ENCODE measurements at places on chromosomes 4 and X. TPM values are rescaled to one million over a fixed set of nuclear protein-coding genes. Genes with fewer than 3 reads are reported as not detected.

GRCh38 chr4:113162089-113162488, 112.6 kb downstream of the ANK2 start:
- no peak for DNase-seq

DNA sequence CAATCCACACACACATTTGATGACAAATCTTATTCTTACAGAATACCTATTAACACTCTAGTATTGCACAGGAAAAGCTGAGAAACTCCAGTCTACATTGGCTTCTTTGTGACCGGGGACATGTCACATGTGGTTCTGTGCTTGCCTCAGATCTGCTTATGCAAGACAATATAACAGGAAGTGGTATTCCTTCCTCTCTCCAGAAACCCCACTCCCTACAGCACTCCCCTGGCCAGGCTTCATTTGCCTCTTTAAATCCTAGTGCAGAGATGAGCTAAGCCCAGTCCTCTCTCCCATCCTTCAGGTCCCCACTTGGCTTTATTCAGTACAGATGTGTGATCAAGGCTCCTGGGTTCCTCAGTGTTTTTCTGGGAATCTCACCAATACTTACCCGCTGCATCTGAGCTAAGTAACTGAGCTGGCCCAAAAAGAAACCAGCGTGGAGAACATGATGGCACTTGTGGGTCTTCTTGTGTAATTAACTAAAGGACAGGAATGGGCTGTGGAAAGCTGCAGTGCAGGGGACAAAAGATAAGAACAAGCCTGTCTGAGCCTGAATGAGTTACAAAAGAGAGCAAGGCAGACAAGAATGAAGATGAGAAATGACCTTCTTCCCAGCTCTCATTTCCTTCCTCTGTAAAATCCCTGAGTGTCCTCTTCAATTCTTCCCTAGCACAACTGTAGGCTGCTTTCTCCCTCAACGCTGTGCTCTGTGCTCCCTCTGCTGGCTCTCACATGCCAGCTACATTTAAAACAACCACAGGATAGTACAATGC, 105.6 kb downstream of the HNRNPD start:
- no peak for DNase-seq

GRCh38 chr4:18636001-18636585, 614.5 kb upstream of the LCORL start:
- DNase-seq = no peak

The MAGEE2 gene
- not detected for total RNA-seq

GRCh38 chr4:156144961-156145360, 191.3 kb upstream of the CTSO start:
- no peak for DNase-seq

- DNase-seq = no peak
Measured at GRCh38 chrX:127085939-127086338, 266.4 kb downstream of the PRR32 start.

GRCh38 chr4:575281-576141, 584 bp downstream of the TMEM271 start:
- no peak for DNase-seq

- no peak for DNase-seq
Measured at GRCh38 chrX:118807151-118808017, 16.2 kb upstream of the ZCCHC12 start.

DNA sequence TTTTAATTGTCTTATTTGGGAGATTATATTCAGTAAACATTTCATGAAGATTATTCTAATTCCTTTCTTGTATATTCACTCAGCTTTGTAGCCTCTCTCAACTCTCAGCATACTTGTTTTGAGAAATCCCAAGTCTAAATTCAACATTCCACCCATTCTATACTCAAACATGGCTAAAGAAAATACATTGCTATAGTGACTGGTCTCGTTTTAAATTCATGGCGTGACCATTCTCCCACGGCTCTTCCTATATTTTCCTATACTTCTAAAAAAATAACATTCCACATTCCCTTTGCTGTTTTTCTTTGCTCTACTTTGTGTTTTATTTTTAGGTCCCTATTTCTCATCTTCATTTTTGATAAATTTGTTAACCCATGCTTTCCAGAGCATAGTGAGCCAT, 49.2 kb upstream of the UGT2A1 start:
- no peak for DNase-seq

- no peak for DNase-seq
Measured at GRCh38 chr4:25540734-25541133, 114.9 kb upstream of the SLC34A2 start.

DNA sequence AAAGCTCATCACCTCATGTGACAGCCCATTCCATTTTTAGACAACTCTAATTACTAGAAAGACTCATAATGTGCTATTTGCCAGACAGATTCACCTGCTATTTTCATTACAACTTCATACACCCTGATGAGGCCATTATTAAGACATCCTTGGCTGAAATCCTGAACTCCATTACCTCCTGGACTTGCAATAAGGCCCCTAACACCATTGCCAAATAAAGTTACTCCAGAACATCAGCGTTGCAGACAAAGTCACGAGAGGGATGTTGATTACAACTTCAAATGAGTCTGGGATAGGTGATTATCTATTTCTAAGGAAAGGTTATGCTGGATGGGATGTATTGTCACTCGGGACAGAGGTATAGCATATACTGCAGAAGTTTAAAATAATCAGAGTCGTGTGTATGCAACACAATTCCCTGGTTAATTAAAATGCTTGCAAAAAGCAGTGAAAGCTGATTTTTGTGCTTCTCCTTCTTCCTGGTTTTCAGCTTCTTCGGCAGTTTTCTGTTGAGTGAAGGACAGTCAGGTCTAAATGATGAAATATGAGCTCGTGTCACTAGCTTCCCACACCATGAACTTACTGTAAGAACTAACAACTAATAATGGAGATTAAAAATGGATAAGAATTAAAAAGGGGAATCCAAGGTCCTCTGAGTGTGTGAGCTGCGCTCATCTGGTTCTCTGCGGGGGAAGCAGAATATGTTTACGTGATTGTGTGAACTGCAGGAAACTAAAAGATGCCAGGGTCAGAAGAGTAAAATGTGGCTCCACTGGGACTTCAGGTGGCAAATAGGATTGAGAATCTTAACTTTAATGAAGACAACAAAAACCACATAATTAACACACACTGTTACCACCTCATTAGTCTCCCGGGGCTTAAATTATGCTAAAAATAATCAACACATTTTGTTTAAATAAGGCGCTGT, 17.6 kb upstream of the SOD3 start:
- no peak for DNase-seq

DNA sequence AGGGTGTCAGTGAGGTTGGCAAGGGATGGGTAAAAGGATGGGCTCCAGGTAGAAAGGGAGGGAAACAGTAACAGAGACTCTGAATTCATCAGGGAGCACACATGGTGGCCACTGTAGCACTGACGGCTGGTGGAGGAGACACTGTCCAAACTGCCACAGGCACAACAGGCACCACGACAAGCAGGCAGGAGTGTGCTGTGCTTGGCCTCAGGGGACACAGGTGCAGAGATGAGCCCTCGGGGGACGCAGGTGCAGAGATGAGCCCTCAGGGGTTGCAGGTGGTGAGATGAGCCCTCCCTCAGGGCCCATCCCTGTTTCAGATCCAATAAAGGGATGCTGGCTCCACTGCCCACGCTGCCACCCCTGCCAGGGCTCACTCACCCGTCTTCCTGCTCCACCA, 7.6 kb downstream of the PDE6B start:
- no peak for DNase-seq

GRCh38 chr4:128232719-128233118, 54.9 kb downstream of the PGRMC2 start:
- DNase-seq = no peak

Data from omental fat pad (tissue), 4 donors.